ENCODE measurements at places on chromosomes 16 and 17. TPM values are rescaled to one million over a fixed set of nuclear protein-coding genes. Genes with fewer than 3 reads are reported as not detected.

Gene SLFN14
- 0.02 TPM for polyA plus RNA-seq

Gene LRRC36
- 0.78 TPM for polyA plus RNA-seq

Gene TBX2
- polyA plus RNA-seq: 3.2 TPM

DNA sequence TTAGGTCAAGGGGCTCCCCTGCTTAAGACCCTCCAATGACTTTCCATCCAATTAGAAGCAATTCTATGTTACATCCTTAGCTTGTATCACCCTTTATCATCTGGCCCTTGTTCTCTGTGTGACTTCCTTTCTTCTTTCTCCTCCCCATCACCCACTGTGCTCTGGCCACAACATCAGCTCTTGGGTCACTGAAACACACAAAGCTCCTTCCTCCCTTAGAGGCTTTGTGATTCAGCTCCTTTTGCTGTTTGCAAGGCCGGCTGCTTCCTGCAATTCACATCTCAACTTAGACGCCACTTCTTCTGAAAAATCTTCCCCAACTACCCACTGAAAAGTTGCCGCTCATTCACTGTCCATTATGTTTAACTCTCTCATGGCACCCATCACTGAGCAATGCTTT, 130.9 kb upstream of the CACNG3 start:
- no peak overlapping the region for H3K27ac ChIP-seq
- no peaks in the 10 kb centered on the region for H3K27me3 ChIP-seq
- no peak for DNase-seq
- no peak overlapping the region for H3K4me3 ChIP-seq
- no peaks in the 10 kb centered on the region for H3K4me1 ChIP-seq

GRCh38 chr16:14263011-14263410, 191.9 kb downstream of the MRTFB start:
- H3K27ac ChIP-seq: no peak overlapping the region
- H3K4me3 ChIP-seq: no peak overlapping the region
- DNase-seq: no peak
- H3K36me3 ChIP-seq: peaks cover 27% of the 10 kb centered on the region
- H3K4me1 ChIP-seq: no peaks in the 10 kb centered on the region
- H3K27me3 ChIP-seq: no peaks in the 10 kb centered on the region

DNA sequence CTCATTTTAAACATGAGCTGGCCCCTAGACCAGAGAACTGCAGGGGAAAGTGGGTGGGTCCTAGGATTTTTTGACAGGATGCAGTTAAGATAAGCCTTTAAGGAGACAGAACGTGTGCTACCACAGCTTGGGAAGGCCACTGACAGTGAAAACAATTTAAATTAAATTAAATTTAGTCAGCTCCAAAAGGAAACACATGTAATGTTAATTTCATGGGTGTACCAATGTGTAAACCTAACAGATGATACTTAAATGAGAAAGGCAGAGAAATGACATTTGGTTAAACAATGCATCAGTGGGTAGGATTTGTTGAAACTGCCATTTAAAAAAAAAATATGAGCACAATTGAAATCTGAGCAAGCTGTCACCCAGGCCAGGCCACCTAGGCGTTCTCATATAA, 250.8 kb downstream of the XYLT1 start:
- H3K36me3 ChIP-seq: no peaks in the 10 kb centered on the region
- H3K27ac ChIP-seq: no peak overlapping the region
- no peak for DNase-seq
- no peak overlapping the region for H3K4me3 ChIP-seq

GRCh38 chr17:48751172-48751571, 22.6 kb upstream of the HOXB13 start:
- H3K4me3 ChIP-seq: no peak overlapping the region
- H3K36me3 ChIP-seq: no peaks in the 10 kb centered on the region
- no peak overlapping the region for H3K27ac ChIP-seq
- peaks cover 81% of the 10 kb centered on the region for H3K27me3 ChIP-seq

All from thymus (tissue), 14 donors.